ENCODE measurements at places on chromosomes 5 and 9. TPM values are rescaled to one million over a fixed set of nuclear protein-coding genes. Genes with fewer than 3 reads are reported as not detected.

GRCh38 chr9:113532809-113533190 lies 69.3 kb downstream of the RGS3 start:
- DNase-seq = no peak

EQTN gene
- polyA plus RNA-seq = not detected

DNA sequence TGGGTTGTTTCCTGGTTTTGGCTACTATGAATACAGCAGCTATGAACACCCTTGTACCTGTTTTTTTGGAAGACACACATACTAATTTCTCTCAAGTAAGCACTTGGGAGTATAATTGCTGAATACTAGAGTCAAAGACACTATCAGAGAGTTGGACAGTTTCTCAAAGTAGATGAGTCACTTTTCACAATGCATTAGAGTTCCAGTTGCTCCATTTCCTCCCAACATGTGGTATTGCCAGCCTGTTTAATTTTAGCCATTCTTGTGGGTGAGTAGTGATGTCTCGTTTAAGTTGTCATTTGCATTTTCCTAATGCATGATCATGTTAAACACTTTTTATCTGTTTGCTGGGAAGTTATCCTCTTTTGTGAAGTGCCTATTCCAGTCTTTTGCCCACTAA lies 81.6 kb upstream of the GDNF start:
- DNase-seq = no peak

FOXD4L3 gene
- 0.06 TPM for polyA plus RNA-seq

- DNase-seq = peak; percentile 68
These were observed 279.0 kb downstream of the AOPEP start for GRCh38 chr9:95005278-95006143.

GRCh38 chr5:111930449-111930848 lies 173.5 kb upstream of the NREP start:
- no peak for DNase-seq

N4BP3 gene
- 0.15 TPM for polyA plus RNA-seq

DNA sequence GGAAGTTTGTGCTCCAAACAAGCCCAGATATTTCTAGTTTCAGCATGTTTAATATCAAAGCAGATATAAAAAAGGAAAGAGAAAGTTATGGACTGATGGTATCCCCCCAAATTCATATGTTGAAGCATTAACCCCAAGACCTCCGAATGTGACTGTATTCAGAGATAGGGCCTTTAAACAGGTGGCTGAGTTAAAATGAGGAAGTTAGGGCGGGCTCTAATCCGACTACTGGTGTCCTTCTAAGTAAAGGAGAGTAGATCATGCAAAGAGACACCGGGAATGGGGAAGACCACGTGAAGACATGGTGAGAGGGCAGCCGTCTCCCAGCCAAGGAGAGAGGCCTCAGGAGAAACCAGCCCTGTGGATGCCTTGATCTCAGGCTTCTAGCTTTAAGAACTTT lies 324.1 kb upstream of the KIF2A start:
- no peak for DNase-seq

DNA sequence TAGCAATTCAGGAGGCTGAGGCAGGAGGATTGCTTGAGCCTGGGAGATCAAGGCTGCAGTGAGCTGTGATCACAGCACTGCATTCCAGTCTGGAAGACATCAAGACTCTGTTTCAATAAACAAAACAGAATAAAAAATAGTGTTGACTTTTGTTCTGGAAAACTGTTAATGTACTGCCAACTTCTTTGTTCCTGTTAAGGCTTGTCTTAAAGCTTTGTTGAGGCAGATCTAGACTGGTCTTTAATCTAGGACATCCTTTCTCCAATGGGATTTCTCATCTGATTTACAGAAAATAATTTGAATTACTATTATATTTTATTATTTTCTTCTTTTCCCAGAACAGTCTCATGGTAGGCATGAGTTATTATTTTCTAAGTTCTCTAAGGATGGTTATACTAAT lies 26.0 kb downstream of the BDP1 start:
- no peak for DNase-seq

GRCh38 chr9:99811172-99811571 lies 10.5 kb upstream of the NR4A3 start:
- no peak for DNase-seq

DNA sequence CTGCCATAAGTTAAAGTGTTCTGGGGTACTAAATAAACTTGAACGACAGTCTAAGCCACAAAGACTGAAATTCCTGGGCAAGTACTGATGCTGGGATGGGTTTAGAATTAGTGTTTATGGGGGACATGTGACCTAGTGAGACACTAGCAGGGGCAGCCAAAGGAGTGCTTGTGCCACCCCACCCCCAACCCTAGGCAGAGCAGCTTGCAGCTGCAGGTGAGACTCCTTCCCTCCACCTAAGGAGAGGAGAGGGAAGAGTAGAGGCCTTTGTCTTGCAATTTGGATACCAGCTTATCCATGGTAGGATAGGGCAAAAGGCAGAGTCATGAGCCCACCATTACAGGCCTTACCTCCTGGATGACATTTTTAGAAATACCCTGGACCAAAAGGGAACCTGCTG lies 28.7 kb upstream of the PDE4D start:
- DNase-seq = no peak

DNA sequence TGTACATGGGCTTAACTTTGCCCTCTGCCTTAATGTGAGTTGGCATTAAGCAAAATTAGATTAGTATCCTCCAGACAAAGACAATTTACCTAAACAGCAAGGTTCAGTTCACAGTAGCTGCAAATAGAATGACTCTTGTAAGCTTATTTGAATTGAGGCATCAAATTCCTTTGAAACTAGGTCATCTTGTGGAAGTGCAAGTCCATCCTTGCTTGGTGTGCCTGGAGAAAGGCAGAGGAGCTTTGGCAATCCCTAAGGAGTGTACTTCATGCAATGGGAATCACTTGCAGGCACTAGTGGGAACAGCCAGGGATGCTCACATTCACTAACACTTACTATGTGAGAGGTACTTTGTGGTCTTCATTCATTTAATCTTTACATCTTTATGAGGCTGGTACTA lies 118.3 kb downstream of the DRD1 start:
- no peak for DNase-seq

GRCh38 chr5:37120270-37120669 lies 128.9 kb downstream of the CPLANE1 start:
- DNase-seq = no peak

DNA sequence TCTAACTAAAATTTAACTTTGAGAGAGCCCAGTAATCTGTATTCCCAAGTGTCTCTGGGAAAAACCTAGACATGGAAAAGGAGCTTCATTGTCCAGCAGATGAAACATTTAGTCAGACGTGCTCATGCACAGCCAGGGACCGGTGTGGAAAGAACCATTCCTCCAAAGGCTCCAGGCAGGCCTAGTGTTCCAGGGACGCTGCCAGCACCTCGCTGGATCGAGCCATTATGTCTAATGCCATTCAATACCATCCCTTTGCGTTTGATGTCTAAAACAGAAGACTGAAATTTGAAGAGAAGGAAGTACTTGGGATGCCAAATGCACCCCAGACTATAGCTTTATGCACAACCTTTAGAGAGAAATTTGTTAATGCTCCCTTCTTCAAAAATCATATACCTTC lies 1.4 kb upstream of the CHSY3 start:
- DNase-seq = no peak

LPAR1 gene
- 15.8 TPM for polyA plus RNA-seq

FOXD1 gene
- 8.2 TPM for polyA plus RNA-seq

DNA sequence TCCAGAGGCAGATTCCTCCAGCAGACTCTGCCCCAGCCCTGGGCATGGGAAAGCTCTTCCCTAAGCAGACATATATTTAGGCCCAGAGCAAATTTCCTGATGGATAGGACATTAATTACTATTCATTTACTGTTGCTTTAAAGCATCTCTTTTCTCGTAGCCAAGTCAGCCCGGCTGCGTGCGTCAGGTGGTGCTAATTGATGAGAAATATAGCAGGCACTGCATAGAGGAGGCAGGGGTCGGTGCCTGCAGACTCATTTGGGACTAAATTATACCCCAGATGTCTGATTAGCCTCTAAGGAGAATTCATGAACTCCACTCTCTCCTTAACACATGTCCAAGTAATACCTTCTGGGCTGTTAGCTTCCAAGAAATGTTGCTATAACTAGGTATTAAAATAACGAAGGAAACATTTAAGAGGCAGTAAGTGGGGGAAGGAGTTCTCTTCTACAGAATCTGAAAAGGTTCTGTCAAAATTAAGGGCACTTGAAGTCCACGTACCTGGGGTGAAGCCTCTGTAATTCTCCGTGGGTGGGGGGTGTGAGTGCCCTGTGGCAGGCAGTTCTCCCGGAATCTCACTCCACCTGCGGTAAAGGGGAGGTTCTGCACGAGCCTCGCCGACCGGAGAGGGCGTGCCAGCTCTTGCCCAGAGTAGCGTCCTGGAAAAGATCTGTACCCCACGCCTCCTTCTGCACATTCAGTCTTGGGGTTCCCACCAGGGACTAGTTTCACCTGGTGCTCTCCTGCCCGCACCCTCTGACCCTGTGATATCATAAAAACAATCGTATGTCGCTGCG lies 115.9 kb upstream of the FCN2 start:
- no peak for DNase-seq

IL6ST gene
- polyA plus RNA-seq = 46.2 TPM

SLC25A48 gene
- polyA plus RNA-seq = 0.18 TPM

- no peak for DNase-seq
These were observed 12.7 kb downstream of the MAMDC2 start for GRCh38 chr9:70056211-70056944.

GRCh38 chr5:8864053-8864452 lies 681.8 kb downstream of the SEMA5A start:
- no peak for DNase-seq

IFNE gene
- polyA plus RNA-seq = 2.3 TPM

DNA sequence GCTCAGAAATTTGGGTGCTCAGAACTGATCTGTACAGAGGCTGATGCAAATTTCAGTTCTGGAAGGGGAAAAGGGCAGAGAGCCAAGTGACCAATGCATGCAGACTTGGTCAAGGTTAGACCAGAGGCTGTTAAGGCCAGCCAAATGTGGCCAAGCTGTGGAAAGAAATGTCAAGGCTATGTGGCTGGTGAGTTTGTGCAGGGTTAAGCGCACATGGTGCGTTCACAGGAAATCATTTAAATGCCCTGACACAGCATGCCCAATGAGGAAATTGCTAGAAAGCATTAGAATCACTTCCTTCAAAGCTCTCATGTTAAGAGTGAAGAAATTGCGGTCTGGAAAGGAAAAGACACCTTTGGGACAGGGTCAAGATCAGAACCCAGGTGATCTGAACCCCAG lies 58.0 kb downstream of the PTPN3 start:
- no peak for DNase-seq

- peak; percentile 32 for DNase-seq
These were observed 666.9 kb upstream of the KLF4 start for GRCh38 chr9:108156270-108156998.

DNA sequence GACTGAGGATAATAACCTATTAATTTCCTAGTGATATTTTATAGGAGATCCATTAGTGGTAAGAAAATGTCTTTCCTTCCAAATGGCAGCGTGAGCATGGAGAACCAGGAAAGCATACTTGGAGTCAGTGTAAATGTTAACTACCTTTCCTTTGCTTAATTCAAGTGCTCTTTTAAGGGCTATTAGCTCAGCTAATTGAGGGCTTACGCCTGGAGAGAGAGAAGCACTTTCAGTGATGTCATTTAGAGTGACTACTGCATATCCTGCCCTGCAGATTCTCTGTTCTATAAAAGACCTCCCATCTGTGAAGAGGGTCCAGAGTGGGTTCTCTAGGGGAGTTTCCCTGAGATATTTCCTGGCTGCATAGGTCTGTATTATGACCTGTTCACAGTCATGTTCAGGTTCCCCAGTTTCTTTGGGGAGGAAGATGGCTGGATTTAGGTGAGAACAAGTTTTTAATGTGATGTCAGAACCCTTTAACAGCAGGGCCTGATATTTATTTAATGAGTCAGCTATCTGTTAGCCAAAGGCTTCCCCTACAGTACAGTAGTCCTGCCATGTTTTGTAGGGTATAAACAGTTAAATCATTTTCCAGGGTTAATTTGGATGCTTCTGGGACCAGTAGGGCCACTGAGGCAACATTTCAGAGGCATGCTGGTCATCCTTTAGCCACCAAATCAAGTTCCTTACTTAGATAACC lies 89.6 kb downstream of the TRIM36 start:
- no peak for DNase-seq

SPATA6L gene
- 1.6 TPM for polyA plus RNA-seq

- no peak for DNase-seq
These were observed 39.2 kb downstream of the NACC2 start for GRCh38 chr9:136055715-136056545.

- DNase-seq = no peak
These were observed 72.8 kb downstream of the TLE4 start for GRCh38 chr9:79644601-79645000.

FAM53C gene
- polyA plus RNA-seq = 25.7 TPM

CCDC183 gene
- 1.1 TPM for polyA plus RNA-seq

ELAVL2 gene
- 0.03 TPM for polyA plus RNA-seq

GRCh38 chr5:169869066-169869465 lies 111.2 kb downstream of the INSYN2B start:
- no peak for DNase-seq

DNA sequence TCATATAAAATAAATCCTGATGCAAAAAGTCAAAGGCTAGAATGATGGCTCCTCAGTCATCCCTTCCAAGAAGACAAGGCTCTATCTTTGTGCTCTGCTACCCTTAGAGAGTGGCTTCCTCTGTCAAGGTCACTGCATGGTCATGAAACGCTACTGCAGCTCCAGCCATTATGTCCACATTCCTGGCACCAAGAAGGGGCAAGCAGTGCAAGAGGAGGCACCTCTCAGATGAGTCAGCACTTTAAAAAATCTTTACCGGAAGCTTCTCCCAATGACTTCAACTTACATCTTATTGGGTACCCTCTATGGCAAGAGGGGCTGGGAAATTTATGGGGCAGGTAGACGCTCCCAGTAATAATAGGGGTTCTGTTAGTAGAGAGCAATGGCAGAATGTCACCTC lies 129.5 kb upstream of the CPEB4 start:
- DNase-seq = no peak

- DNase-seq = no peak
These were observed 183.9 kb downstream of the LRRC70 start for GRCh38 chr5:62762503-62762902.

F2RL1 gene
- polyA plus RNA-seq = 88.7 TPM

DNA sequence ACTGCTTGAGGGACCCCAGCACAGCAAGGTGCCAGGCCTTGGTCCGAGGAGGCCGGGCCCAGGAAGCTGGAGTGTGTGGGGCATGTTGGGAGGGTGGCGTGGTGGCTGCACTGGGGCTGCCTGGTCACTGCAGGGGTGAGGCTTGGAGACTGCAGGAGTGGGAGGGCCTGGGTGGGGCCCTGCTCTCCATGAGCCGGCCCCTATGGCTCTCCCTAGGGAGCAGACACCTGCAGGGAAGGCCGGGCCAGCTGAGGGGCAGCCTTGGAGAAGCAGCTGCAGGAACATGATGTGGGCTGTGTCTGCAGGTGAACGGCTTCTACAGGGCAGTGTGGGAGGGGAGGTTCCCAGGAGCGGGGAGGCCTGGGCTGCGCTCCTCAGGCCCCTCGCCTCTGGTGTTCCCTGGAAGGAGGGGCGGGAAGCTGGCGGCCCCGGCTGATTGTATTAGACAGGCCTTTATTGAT lies 41.7 kb upstream of the TMEM250 start:
- DNase-seq = no peak

TAF11L13 gene
- polyA plus RNA-seq = not detected
